ENCODE measurements at places on chromosomes 16 and 17. TPM values are rescaled to one million over a fixed set of nuclear protein-coding genes. Genes with fewer than 3 reads are reported as not detected.

GRCh38 chr16:28989363-28989762 is 4.5 kb downstream of the LAT start:
- DNase-seq: no peak

- no peak for DNase-seq
Observed at GRCh38 chr17:34606763-34607162, 27.4 kb downstream of the TMEM132E start.

GRCh38 chr17:57935833-57936807 is 19.1 kb downstream of the CUEDC1 start:
- no peak for DNase-seq

SNAI3 gene
- 3.3 TPM for total RNA-seq

- DNase-seq: no peak
Observed at GRCh38 chr16:31093132-31093703, 1.4 kb downstream of the VKORC1 start.
